ENCODE measurements at places on chromosomes 13 and 19.

GRCh38 chr19:4597278-4597974, 37.9 kb upstream of the SEMA6B start:
- peak overlapping the region; percentile 25 for H3K4me3 ChIP-seq
- no peak overlapping the region for H3K27ac ChIP-seq
- H3K27me3 ChIP-seq, result peaks cover 43% of the 10 kb centered on the region
- H3K36me3 ChIP-seq, result no peaks in the 10 kb centered on the region
- DNase-seq, result no peak

DNA sequence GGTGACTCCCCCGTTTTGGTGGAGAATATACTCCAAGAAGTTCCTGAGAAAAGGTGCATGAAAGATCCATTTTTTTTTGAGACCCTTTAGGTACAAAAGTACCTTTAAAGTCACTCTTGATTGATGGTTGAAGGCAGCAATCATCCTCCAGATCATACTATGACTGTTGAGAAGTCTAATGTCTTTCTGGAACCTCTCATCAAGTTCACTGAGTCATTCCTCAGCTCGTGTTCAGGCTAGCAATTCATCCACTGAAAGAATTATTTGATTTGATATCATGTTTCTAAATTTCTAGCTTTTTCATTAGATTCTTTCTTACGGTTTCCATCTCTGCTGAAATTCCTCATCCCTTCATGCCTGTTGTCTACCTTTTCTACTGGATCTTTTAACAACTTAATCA, 65.1 kb upstream of the GJB6 start:
- no peak overlapping the region for H3K27ac ChIP-seq
- H3K36me3 ChIP-seq, result no peaks in the 10 kb centered on the region
- no peak for DNase-seq
- peaks cover 2% of the 10 kb centered on the region for H3K4me1 ChIP-seq
- no peak overlapping the region for H3K4me3 ChIP-seq
- peaks cover 27% of the 10 kb centered on the region for H3K27me3 ChIP-seq

DNA sequence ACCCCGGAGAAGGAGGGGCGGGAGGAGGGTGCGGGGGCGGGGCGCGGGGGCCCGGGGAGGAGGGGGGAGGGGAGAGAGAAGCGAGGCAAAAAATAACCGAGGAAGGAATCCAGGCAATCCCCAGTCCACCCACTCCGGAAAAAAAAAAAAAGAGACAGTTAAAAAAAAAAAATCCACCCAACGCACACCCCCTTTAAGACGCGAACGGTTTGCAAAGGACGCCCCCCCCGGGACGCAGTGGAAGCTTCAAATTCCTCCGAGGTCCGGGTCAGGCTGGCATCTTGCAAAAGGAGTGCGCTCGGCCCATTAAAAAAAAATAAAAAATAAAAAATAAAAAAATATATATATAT, at the start of gene CACNA1A:
Gene CACNA1A (minus strand): TSS at position 9 of the 350 bp plus-strand sequence. CDS start 255 bp downstream, outside the sequence.
- H3K27ac ChIP-seq, result no peak within 1 kb of the TSS
- H3K27me3 ChIP-seq, result peaks cover 52% of the 10 kb centered on the region
- no peaks in the 10 kb centered on the region for H3K36me3 ChIP-seq
- H3K4me1 ChIP-seq, result no peaks in the 10 kb centered on the region

- peaks cover 3% of the 10 kb centered on the region for H3K4me1 ChIP-seq
- no peak within 1 kb of the TSS for H3K27ac ChIP-seq
- no peak within 1 kb of the TSS for H3K4me3 ChIP-seq
These were observed at the start of gene CYP4F12 for GRCh38 chr19:15672580-15673175. Gene CYP4F12 (plus strand): TSS chr19:15673087. CDS start chr19:15673530, 443 bp downstream.
